ENCODE measurements at places on chromosomes 16 and 17. TPM values are rescaled to one million over a fixed set of nuclear protein-coding genes. Genes with fewer than 3 reads are reported as not detected.

DNA sequence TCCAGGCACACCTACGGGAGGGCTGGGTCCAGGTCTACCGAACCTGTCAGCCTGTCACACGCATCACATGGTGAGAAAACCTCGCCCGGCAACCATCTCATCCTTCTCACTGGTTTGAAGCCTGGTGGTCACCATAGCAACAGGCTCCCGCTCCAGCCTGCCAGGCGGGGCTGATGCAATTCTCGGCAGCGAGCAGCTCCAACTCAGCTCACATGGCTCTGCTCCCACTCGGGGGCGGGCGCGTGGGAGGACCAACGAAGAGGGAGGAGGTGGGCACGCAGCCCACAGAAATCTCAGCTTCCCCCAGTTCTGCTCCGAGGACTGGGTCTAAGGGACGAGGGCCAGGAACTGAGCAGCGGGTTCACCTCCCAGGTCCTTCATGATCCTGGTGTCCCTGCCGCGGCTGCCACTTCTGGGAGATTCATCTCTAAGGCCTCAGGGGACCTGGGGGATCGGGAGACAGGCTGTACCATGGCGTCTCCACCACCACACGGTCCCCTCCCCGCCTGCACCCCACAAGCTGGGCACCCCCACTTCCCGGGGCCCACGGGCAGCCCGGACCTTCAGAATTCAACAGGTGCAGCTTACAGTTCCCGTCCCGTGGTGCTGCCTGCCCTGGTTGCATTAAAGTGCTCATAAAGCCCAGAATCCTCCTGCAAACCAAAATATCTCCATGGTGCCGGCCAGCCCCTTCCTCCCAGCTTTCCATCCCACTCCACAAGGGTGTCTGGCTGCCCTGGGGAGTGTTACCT is 25.8 kb downstream of the ABR start:
- H3K4me3 ChIP-seq, result peak overlapping the region; percentile 36
- H3K4me1 ChIP-seq, result peaks cover 8% of the 10 kb centered on the region
- peak overlapping the region; percentile 22 for H3K27ac ChIP-seq
- peak; percentile 92 for DNase-seq
- no peaks in the 10 kb centered on the region for H3K27me3 ChIP-seq

DNA sequence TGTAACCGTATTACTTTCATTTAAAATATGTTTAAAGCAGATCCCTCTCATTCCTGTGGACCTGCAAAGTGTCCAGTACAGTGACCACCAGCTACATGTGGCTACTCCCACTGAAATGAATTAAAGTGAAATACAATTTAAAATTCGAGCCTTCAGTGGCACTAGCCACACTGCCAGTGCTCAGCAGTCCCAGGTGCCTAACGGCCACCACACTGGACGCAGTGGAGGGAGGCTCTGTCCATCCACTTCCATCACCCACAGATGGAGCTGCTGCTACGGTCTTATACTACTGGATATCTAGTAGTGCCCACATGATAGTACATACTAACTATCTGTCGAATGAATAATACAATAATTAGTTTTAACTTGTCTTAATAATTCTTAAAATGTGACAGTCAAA is 2.3 kb upstream of the CBX2 start:
- no peak for DNase-seq
- H3K4me3 ChIP-seq, result no peak overlapping the region
- peaks cover 22% of the 10 kb centered on the region for H3K27me3 ChIP-seq
- no peaks in the 10 kb centered on the region for H3K36me3 ChIP-seq

The CES1 gene
- total RNA-seq, result 6.1 TPM

DNA sequence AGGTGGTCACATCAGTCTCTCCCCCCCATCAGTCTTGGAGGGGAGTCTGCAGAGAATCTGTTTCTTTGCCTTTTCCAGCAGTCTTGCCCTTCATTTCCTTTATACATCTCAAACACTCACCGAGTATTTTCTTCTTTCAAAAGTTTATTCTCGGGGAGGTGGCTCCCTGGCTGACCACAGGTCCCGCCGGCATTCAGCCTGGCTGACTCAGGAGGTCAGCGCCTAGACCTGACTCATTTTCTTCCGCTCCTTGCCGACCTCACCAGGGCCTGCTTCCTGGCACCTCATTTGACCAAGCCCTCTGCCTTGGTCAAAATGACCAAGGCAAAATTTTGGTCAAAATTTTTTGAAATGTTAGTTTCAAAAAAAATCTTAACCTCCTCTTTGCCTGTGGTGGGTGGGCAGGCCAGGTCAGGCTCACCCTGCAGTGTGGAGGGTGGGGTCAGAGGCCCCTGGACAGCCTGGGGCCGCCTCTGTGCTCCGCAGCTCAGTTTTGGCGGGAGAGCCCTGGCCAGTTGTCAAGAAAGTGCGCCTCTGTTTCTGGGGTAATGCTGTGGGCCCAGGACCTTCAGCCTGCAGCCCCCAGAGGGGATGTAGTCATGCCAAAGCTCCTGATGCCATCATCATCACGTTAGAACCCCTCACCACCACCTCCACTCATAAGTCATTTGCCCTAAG is 165.6 kb downstream of the SPECC1 start:
- no peaks in the 10 kb centered on the region for H3K36me3 ChIP-seq
- H3K4me3 ChIP-seq, result no peak overlapping the region
- no peak for DNase-seq
